IPS DF 6.9 (cell line): ENCODE measurements at places on chromosomes 2 and 18.

GRCh38 chr18:9914584-9915290 is 921 bp downstream of the VAPA start:
- no peak overlapping the region for H3K27ac ChIP-seq
- peak overlapping the region; percentile 90 for H3K4me3 ChIP-seq
- no peaks in the 10 kb centered on the region for H3K27me3 ChIP-seq
- no peak for DNase-seq
- H3K4me1 ChIP-seq: peaks cover 3% of the 10 kb centered on the region; the same call in 1 of the 2 replicates

- no peaks in the 10 kb centered on the region for H3K4me1 ChIP-seq
- no peak overlapping the region for H3K4me3 ChIP-seq
- H3K27ac ChIP-seq: no peak overlapping the region
- H3K27me3 ChIP-seq: no peaks in the 10 kb centered on the region
- no peaks in the 10 kb centered on the region for H3K36me3 ChIP-seq
Measured at GRCh38 chr2:214865400-214865799, 55.9 kb upstream of the BARD1 start.

GRCh38 chr2:195471163-195471562 is 185.9 kb upstream of the SLC39A10 start:
- no peak for DNase-seq
- H3K4me3 ChIP-seq: no peak overlapping the region
- H3K27ac ChIP-seq: no peak overlapping the region
- H3K36me3 ChIP-seq: no peaks in the 10 kb centered on the region
- H3K4me1 ChIP-seq: no peaks in the 10 kb centered on the region

- H3K36me3 ChIP-seq: no peaks in the 10 kb centered on the region
- DNase-seq: no peak
- H3K27me3 ChIP-seq: no peaks in the 10 kb centered on the region
Measured at GRCh38 chr2:86370579-86370978, 33.2 kb upstream of the REEP1 start.

GRCh38 chr2:222355860-222356259 is 57.1 kb upstream of the PAX3 start:
- H3K27ac ChIP-seq: no peak overlapping the region
- no peak overlapping the region for H3K4me3 ChIP-seq
- no peak for DNase-seq
- H3K27me3 ChIP-seq: no peaks in the 10 kb centered on the region
- H3K4me1 ChIP-seq: no peaks in the 10 kb centered on the region

DNA sequence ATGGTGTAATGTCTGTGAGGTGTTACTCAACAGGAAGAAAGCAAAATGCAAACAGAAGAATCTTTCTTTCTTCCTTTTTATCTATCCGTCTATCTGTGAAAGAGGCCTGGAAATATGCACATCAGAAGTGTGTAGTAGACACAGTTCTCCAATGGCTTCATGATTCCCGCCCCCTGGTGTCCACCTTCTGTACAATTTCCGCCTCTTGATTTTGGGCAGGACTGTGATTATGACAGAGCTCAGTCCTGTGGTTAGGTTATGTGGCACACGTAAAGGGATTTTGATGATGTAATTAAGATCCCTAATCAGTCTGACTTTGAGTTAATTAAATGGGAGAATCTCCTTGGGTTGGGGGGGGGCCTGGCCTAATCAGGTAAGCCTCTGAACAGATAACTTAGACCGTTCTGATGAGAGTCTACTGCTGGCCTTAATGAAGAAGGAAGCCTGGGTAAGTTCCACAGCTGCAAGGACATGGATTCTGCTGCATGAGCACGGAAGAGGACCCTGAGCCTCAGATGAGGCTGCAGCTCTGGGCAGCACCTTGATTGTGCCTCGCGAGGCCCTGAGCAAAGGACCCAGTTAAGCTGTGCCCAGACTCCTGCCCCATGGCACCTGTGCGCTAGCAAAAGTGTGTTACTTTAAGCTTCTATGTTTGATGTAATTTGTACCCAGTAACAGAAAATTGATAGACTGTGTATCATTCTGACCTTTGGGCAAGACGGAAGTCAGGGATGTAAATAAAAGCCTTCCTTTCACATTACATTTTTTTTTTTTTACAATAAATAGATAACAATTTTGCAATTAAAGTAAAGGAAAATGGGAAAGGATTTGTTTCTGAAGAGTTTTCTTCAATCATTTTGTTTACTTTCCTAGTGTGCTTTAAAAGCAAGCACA is 11.3 kb upstream of the KCNF1 start:
- H3K4me3 ChIP-seq: no peak overlapping the region
- no peaks in the 10 kb centered on the region for H3K27me3 ChIP-seq
- DNase-seq: no peak

DNA sequence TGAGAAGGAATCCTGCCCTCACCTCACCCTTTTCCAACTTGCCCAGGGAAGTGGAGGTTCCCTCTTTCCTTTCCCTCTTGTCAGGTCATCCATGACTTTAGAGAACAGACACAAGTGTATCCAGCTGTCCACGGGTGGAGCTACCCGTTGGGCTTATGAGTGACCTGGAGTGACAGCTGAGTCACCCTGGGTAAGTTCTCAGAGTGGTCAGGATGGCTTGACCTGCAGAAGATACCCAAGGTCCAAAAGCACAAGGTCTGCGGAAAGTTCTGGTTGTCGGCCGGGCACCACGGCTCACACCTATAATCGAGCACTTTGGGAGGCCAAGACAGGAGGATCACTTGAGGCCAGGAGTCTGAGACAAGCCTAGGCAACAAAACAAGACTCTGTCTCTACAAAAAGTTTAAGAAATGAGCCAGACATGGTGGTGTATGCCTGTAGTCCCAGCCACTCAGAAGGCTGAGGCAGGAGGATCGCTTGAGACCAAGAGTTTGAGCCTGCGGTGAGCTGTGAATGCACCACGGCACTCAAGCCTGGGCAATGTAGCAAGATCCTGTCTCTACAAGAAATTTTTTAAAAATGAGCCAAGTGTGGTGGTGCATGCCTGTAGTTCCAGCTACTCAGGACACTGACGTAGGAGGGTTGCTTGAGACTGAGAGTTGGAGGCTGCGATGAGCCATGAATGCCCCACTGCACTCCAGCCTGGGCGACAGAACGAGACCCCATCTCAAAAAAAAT is 14.0 kb upstream of the CNDP1 start:
- no peaks in the 10 kb centered on the region for H3K4me1 ChIP-seq
- H3K27me3 ChIP-seq: no peaks in the 10 kb centered on the region
- no peak overlapping the region for H3K4me3 ChIP-seq

DNA sequence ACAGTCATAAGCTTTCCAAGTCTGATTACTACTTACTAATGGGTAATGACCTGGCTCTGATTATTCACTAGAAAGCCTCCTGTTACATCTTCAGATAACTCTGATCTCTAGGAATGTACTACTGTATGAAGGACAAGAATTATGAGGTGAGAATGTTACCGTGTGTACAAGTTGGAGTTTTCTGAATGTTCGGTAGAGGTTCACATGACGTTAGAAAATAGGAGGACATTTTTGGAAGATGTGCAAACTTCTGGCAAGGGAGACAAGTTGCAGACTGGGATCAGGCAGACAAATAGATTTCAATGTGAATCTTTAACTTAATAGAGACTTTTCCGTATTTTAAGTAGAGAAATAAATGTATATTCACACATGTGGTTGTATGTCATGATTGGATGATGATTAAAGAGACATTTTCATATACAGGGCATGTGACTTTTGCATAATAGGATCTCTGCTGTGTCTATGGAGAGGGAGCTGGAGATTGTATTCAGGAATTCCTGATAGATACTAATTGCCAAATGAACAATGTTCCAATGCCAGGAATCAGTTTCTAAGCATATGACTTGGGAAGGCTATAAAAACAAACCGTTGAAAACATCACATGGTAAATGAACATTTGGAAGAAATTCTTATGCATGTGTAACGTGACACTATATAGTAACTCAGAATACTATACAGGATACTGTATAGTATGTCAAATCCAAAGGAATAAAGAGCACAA is 1695.8 kb upstream of the PIK3C3 start:
- no peaks in the 10 kb centered on the region for H3K4me1 ChIP-seq
- H3K36me3 ChIP-seq: no peaks in the 10 kb centered on the region
- DNase-seq: no peak
- no peaks in the 10 kb centered on the region for H3K27me3 ChIP-seq
- H3K4me3 ChIP-seq: no peak overlapping the region

- no peak for DNase-seq
- H3K27ac ChIP-seq: no peak overlapping the region
- no peaks in the 10 kb centered on the region for H3K36me3 ChIP-seq
- no peaks in the 10 kb centered on the region for H3K4me1 ChIP-seq
- no peaks in the 10 kb centered on the region for H3K27me3 ChIP-seq
Measured at GRCh38 chr18:60847517-60847916, 474.9 kb upstream of the MC4R start.

DNA sequence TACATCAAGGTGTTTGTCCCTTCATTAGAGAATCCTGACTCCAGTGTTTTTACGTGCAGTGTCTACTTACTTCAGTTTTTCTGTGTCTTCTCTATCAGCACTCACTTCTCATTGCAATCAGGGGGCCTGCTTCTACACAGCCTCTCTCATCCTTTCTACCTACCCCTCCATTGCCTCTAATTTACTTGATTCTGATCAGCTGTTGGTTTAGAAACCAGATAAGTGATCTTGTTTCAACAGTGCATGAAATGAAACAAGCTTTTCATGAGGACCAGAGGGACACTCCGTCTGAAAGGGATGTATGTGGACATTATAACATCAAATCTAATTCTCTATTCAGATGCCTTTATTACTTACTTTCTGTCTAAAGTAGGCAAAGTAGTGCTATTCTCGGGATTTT is 136.9 kb downstream of the PRKCE start:
- no peaks in the 10 kb centered on the region for H3K36me3 ChIP-seq
- no peak for DNase-seq
- no peak overlapping the region for H3K27ac ChIP-seq
- no peaks in the 10 kb centered on the region for H3K4me1 ChIP-seq

- no peak overlapping the region for H3K27ac ChIP-seq
- no peaks in the 10 kb centered on the region for H3K27me3 ChIP-seq
- no peaks in the 10 kb centered on the region for H3K36me3 ChIP-seq
Measured at GRCh38 chr18:23225503-23225902, 90.2 kb downstream of the CABLES1 start.

DNA sequence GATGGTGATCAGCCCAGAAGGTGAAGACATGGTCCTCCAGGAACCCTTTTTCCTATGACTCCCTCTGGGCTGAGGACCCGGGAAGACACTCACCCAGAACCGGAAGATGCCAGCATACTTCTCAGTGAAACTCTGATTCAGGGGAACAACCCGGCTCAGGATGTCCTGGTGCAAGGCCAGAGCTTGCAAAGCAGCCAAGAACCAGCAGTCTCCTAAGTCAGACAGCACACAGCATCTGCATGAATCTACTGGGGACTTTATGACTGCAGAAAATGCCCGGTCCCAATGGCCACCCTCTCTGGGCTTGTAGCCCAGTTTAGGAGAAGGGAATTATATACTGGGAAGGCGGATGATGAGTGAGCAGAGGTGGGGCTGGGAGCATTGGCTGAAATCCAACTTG is 15.3 kb downstream of the CAPN14 start:
- no peak overlapping the region for H3K4me3 ChIP-seq
- no peaks in the 10 kb centered on the region for H3K36me3 ChIP-seq
- H3K27me3 ChIP-seq: no peaks in the 10 kb centered on the region
- DNase-seq: no peak

DNA sequence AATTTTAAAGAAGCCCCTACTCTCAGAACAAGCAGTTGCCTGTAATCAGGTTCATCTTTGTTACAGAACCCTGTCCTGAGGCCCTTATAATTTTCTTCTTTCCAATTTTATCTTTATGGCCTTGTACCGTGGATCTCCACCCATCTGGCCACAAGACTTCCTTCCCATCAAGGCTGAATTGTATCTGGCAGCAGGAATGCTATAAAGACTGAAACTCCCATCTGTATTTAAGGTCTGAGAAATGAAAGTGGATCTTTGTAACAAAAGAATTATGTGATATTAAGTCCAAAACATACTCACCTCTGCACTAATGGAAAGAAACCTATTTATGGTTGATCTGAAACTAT is 91.8 kb downstream of the METTL8 start:
- no peak for DNase-seq
- H3K27ac ChIP-seq: no peak overlapping the region
- H3K36me3 ChIP-seq: no peaks in the 10 kb centered on the region
- H3K4me3 ChIP-seq: no peak overlapping the region

- DNase-seq: no peak
- no peak overlapping the region for H3K4me3 ChIP-seq
- H3K27me3 ChIP-seq: peaks cover 99% of the 10 kb centered on the region
- H3K27ac ChIP-seq: no peak overlapping the region
Measured at GRCh38 chr2:222304737-222305515, 6.1 kb upstream of the PAX3 start.

DNA sequence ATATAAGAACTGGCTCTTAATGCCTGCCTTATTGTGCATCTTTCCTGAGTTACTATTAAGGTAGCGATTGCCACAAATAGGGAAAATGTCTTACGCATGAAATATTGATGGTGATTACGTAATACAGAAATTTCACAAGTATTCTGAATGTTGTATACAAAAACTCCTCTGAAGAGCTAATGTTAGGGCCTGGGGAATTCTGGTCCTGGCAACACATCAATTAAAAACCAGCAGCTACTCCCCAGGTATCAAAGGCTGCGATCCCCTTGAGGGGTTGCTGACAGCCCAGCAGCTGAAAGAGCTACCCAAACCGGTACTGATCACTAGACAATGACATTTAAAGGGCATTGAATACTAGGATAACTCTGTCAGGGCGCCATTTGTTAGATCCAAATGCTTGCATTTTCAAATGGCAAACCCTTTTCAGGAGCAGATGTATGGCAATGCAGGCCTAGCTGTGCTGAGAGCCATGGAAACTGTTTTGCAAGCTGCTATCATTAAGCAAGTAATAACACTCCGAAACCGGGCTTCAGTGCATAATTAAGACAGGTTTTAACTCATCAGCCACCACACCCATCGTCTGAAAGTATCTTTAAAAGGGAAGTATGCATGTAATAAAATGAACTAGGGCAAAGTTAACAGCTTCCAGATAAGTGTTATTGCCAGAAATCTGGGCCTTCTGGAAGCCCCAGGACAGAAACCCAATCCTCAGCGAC is 78.4 kb downstream of the CLHC1 start:
- H3K4me3 ChIP-seq: no peak overlapping the region
- H3K27me3 ChIP-seq: no peaks in the 10 kb centered on the region
- no peak overlapping the region for H3K27ac ChIP-seq
- peaks cover 2% of the 10 kb centered on the region; the same call in 1 of the 2 replicates for H3K4me1 ChIP-seq
- no peak for DNase-seq

GRCh38 chr2:70243806-70244584 is 4.4 kb downstream of the TIA1 start:
- DNase-seq: no peak
- no peak overlapping the region for H3K4me3 ChIP-seq
- no peaks in the 10 kb centered on the region for H3K4me1 ChIP-seq
- H3K27me3 ChIP-seq: no peaks in the 10 kb centered on the region
- H3K36me3 ChIP-seq: 0 out of 2 replicates have a peak, but pooled peaks cover 2% of the 10 kb centered on the region
